ENCODE measurements at places on chromosomes 7 and 10.
A peak's percentile ranks its signal among the peaks of the same experiment; 100 is the strongest.

DNA sequence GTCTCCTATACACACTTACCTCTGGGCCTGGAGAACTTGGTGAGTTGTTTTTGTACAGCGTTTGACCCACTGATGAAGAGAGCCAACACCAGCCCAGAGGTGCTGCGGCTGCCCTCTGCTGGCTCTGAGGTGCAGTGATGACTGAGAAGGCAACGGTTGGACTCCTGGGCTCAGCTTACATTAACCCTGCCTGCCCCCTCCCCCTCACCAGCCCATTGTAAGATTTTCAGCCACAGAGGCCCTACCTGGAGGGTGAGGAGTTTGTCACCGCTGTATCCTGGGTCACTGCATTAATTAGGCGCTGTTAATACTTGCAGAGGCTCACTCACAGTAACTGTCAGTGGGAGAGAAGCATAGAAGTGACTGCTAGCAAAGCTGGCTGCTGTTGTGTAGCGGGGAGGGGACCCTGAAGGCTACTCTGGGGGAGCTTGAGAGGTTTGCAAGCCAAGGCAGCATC lies 19.0 kb upstream of the ANKRD2 start:
- DNase-seq, result peak; percentile 37

DNA sequence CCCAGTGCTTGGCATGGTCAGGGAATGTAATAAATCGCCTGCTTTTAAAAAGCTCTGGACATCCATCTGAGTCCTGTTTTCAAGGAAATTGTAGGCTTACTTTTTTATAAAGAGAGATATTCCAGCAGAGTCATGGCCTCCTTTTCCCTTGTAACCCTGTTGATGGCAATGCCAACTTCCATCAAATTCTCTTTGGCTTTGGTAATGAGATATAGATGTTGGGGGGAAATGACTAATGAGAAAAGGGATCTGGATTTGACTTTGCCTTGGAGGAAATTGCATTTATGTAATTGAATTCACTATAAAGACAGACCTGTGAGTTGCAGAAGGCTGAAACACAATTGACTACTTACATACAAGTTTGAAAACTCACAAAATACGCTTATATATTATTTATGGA lies 347.5 kb downstream of the GPR158 start:
- DNase-seq, result no peak

DNA sequence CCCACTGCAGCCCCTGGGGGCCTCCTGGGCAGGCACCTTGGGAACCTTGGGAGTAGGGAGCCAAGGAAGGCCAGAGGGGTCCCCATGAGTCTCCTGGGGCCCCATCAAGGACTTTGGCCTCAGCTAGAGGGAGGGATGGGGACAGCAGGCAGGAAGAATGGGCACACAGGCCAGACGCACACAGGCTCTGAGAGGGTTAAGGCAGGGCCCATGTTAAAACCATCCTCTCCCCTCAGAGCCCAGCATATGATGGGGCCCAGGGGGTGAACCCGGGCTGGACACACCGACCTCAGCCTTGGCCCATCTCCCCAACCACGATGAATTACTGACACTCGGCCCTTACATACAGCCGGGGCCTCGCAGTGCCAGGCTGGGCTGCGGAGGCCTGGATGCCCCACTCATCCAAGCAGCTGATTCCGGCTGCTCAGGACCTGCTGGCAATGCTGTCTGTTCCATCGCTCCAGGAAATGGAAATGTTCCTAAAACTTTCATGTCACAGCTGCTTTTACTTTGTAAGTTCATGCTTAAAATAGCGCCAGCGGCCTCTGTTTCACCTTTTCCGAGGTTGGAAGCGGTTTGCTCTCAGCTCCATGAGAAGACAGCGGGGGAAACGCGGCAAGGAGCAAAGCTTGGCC lies 17.3 kb upstream of the INPP5A start:
- no peak for DNase-seq

GRCh38 chr7:43879477-43879876 lies 10.2 kb upstream of the MRPS24 start:
- no peak for DNase-seq

- no peak for DNase-seq
Observed at GRCh38 chr7:30910411-30911073, 1.1 kb upstream of the AQP1 start.

DNA sequence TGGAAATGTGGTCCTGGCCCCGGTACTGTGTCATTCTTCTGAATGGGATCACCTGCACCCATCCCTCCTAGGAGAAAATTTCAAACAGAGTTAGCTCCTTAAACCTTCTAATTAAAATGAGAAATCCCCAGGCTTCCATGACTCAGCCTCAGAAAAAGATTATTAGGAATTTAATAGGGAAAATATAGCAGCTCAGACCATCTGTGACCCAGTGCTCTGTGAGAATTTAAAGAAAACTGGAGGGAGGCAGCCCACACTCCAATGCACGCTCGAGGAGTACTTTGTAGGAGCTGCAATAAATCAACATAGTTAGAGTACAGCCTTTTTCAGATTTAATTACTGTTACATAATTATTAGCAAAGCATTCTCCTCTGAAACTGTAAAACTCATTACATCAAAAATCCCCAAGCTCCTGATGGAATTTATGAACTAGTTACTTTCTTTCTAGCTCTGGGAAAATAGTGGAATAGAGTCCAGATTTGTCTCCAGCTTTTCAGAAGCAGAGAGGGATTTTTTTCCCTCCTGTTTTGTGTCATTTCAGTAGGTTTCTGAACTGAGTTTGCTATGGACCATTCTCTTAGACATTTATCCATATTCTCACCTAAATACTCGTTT lies 30.1 kb downstream of the NEUROD6 start:
- DNase-seq, result peak; percentile 74

DNA sequence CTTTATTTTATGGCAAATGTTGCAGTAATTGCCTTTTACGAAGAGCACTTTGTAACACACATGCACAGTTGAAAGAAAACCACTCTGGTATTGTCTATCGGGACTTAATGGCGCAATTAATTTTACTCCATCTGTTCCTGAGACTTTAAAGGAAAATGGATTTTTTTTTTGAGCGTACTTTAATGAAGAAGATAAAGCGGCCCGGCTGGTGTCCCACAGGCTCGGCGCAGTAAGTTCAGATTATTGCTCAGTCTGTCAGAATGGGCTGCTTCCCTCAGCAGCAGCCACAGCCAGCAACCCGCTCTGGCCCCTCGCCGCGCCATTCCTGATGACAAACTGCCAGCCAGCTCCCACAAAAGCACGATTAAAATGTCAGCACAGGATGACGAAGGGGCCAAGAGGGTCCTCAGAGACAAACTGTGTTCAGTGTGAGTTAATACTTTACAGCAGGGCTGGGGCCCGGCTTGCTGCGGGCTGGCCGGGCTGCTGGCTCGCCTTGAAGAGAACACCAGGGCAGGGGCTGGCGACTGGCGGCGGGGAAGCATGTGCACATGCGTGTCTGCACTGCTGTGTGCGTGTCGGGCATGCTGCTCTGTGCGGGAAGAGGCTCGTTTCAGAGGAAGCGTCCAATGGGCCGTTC lies 501.0 kb upstream of the GALNT17 start:
- peak; percentile 85 for DNase-seq

DNA sequence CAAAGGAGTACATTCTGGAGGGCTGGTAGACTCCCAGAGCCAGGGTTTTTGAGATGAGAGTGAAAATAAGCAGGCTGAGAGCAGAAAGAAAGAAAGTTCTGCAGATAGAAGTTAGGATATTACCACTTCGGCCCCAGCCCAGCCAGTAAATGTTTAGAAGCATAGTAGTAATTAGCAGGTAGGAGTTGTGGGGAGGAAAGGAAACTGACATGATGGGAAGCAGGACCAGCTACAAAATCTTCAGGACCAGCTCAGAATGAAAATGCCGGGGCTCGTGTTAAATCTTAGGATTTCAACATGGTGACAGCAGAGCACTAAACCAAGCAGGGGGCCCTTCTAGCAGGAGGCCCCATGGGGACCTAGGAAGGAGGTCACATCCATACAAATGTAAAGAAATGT lies 28.7 kb downstream of the PRSS2 start:
- DNase-seq, result no peak

DNA sequence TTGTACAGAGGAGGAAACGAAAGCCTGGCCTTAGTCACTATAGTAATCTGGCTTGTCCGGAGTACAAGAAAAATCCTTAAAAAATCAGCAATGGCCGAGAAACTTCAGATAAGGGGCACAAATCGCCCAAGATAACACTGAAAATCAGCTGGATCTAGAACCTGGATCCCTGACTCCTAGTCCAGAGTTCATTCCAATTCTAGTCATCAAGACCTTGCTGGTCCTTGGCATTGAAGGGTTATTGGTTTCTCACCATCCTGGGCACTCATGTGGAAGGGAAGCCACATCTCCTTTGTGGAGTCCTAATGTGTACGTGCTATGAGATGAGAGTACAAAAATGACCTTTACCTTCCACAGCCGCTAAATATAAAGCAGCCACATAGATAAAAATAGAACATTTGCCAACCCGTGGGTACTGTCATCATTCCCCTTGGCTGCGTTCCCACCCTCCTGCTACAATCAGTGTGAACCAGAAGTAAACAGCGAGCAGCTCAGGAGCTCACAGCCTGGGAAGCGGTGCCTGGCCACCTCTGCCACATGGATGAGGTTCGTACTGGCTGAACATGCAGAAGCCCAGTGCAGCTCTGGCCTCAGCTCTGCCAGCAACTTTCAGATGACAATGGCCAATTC lies 116.0 kb upstream of the PDLIM1 start:
- peak; percentile 47 for DNase-seq

GRCh38 chr7:28036696-28037095 lies 143.9 kb downstream of the JAZF1 start:
- no peak for DNase-seq

- no peak for DNase-seq
Observed at GRCh38 chr10:113027574-113028455, 77.8 kb downstream of the TCF7L2 start.

GRCh38 chr7:28418966-28419365 lies 6.6 kb downstream of the CREB5 start:
- DNase-seq, result no peak

DNA sequence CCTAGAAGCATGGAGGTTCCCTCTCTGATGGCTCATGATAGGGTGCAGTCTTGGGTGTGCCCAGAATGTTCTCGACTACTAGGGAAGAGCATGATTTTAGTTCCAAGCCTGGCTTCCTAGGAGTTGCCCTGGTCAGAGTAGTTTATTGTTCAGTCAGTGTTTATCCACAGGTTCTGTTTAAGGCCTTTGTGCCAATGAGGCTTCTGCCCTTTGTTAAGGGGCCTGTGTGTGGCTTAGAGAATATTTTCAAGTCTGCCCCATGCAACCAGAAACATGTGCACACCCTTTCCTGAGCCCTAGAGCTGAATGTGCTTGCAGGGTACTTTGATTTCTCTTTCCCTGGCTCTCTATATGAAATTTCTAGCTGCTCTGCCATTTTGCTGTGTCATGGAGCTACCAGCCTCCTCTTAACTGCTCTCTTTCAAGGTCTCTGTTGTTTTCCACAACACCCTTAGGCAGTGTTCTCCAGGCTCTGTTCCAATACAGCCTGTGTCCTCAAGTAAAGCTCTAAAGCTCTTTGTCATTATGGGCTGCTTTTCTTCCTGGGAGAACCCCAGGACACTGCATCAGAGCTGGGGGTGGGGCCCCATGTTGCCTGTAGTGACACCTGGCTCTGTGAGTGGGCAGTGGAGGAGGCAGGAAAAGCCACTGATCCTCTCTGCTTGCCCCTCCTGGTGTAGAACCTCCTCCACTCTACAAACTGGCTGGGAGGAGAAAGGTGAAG lies 34.1 kb upstream of the TSPAN33 start:
- DNase-seq, result no peak

- DNase-seq, result no peak
Observed at GRCh38 chr7:126570845-126571244, 681.9 kb downstream of the GRM8 start.

- no peak for DNase-seq
Observed at GRCh38 chr7:100882785-100883526, 6.6 kb downstream of the UFSP1 start.

- peak; percentile 43 for DNase-seq
Observed at GRCh38 chr10:101367569-101368453, 13.8 kb downstream of the BTRC start.

GRCh38 chr7:124031919-124032318 lies 948 bp downstream of the TMEM229A start:
- no peak for DNase-seq

DNA sequence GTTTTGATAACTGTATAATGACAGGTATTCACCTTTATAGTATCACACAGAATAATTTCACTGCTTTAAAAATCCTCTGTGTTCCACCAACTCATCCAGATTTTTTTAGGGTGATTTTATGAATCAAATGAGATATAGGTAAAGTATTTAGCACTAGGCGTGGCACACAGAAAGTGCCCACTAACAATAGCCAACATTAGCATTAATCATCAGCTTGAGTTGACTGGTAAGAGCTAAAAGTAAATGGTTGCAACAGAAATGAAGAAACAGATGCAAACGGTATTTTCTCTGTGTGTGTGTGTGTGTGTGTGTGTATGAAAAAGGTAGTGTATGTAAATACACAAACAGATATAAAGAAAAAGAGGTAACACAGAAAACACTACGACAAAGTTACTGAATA lies 378.8 kb upstream of the ETV1 start:
- no peak for DNase-seq

GRCh38 chr7:38673795-38674194 lies 42.6 kb upstream of the AMPH start:
- no peak for DNase-seq

- no peak for DNase-seq
Observed at GRCh38 chr7:116188-116981, 76.0 kb upstream of the FAM20C start.

- DNase-seq, result no peak
Observed at GRCh38 chr7:79504607-79505389, 51.3 kb upstream of the MAGI2 start.

DNA sequence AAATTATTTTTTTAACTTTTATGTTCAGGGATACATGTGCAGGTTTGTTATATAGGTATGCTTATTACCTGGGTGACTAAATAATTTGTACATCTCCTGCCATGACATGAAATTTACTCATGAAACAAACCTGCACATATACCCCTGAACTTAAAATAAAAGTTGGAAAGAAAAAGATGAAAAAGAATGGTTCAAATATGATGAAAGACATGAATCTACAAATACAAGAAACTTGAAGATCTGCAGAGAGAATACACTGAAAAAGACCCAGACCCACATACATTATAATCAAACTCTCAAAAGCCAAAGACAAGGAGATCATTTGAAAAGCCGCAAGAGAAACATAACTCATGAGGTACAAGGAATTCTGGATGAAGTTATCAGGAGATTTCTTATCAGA lies 70.2 kb downstream of the AKR1C4 start:
- no peak for DNase-seq

- no peak for DNase-seq
Observed at GRCh38 chr10:15852111-15852557, 8.2 kb downstream of the MINDY3 start.

GRCh38 chr7:43520201-43520600 lies 62.7 kb upstream of the STK17A start:
- DNase-seq, result no peak

GRCh38 chr7:69272101-69272500 lies 326.2 kb upstream of the AUTS2 start:
- peak; percentile 95 for DNase-seq

DNA sequence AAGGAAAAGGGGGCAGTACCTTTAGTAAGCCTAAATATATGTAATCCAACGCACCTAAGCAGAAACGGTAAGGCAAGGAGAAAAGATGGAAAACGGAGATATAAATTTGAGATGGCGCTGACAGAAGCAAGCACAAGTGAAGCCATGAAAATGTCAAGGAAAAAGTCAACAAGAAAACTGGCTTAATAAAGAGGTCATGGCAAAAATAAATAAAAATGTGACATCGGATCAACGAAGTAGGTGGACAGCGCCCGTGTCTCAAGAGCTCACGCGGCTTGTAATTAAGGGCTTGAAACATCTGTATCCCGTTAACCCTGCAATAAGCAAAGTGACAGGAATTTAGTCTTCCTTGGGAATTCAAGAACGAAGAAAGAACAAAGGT lies 611 bp downstream of the NDUFA5 start:
- DNase-seq, result no peak
